ENCODE measurements at places on chromosomes 3 and 15.

GRCh38 chr15:95286352-95286880 lies 1044.1 kb upstream of the NR2F2 start:
- no peak for DNase-seq

DNA sequence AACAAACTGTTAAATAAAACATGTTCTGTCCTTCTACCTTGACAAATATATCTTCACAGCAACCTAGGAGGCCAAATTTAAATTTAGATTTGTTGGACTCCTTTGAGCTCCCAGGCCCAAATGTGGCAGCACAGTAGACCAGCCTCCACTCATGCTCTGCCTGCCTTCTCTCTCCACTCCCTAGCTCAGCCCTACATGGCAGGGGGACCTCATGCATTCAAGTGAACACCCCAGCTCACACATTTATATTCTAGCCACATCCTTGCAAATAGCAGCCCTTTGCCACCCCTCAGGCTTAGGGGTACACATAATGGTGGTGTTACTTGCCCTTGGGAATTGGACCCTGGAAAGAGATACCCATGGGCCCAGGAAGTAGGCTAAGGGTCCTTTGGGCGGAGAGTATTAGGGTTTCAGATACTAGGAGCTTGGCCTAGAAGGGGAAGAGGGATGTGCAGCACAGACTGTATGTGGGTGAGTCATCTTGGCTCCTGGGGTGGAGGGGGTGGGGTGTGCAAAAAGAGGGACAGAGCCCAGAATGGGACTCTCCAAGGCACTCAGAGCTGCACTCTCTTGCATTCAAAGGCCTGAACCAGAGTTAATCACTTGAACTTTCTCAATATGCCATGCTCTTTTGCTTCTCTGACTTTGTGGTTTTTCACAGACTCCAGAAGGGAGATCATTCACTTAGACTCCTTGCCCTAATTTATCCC lies 268.4 kb upstream of the ROPN1 start:
- DNase-seq, result no peak

GRCh38 chr15:88704791-88705768 lies 66.3 kb downstream of the ISG20 start:
- DNase-seq, result no peak

DNA sequence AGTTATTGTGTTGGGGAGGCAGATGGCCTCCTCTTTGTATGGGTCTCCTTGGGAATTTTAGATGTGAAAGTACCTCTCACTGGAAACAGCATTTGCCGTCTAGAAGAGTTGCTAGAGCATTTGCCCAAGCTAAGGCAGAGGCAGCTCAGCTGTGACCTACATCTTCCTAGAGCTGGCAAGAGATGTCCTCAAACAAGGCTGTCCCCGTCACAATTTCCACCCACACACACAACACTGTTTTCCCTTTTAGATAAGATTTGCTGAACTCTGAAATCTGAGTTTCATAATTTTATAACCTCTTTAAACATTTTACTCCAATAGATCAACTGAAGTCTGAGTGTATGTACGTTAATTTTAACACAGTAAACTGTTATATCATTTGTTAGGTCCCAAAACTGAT lies 352.6 kb downstream of the EPHB1 start:
- no peak for DNase-seq

- no peak for DNase-seq
Measured at GRCh38 chr3:13073326-13074005, at the start of gene IQSEC1. IQSEC1 (minus strand) TSS chr3:13073429; CDS start chr3:13073014, 415 bp downstream.

- DNase-seq, result no peak
Measured at GRCh38 chr3:95758707-95759106, 1055.7 kb upstream of the EPHA6 start.

All from AML-193 (cell line).